ENCODE measurements at places on chromosomes 13 and 19.

GRCh38 chr19:3575260-3575741 is 2.6 kb downstream of the HMG20B start:
- DNase-seq, result peak; percentile 50

- no peak for DNase-seq
Observed at GRCh38 chr19:2883686-2884439, 16.7 kb downstream of the ZNF556 start.

DNA sequence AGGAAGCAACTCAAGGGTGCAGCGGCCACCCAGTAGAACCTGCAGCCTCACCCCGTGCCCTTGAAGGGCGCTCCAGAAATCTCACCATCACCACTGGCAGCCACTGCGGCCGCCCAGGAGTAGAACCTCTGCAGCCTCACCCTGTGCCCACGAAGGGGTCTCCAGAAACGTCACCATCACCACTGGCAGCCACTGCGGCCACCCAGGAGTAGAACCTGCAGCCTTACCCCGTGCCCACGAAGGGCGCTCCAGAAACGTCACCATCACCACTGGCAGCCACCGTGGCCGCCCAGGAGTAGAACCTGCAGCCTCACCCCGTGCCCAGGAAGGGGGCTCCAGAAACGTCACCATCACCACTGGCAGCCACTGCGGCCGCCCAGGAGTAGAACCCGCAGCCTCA is 336.0 kb downstream of the TEX29 start:
- DNase-seq, result no peak

GRCh38 chr13:51728275-51728673 is 75.7 kb downstream of the DHRS12 start:
- DNase-seq, result no peak

- DNase-seq, result no peak
Observed at GRCh38 chr19:2668175-2668763, 34.2 kb downstream of the GNG7 start.

DNA sequence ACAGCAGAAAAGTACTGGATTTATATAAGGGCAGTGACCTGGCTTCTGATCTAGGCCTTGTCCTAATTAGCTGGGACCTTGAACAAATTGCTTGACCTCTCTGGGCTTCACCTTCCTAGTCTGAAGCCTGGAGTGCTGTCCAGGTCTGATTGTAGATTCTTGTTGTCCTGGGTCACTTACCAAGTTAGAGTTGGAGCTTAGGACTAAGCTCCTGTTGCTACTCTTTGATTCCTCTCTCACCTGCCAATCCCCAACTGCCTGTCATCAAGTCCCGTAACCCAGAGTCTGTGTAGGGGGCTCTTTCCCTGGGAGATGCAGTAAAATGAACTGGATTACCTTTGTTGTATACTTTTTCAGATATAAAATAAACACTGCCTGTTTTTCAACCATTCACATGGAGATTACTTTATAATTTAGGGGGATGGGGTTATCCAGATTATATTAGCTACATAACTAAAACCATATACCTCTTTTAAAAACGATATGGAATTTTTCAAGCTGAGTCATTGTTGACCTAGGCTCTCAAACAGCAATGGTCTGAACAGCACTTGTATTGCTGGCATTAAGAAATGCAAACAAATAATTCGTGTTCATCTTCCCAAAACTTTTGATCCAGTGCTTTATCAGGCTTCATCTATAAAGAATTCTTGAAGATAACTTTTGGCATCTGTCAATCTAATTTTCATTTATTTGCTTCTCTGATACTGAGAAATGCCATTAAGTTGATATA is 5.8 kb downstream of the ARHGAP35 start:
- peak; percentile 35 for DNase-seq
